Right ventricle myocardium superior (tissue), 1 donor: ENCODE measurements at places on chromosomes 16 and 17.

- DNase-seq: no peak
These were observed 1.5 kb downstream of the TPSG1 start for GRCh38 chr16:1223355-1224214.

DNA sequence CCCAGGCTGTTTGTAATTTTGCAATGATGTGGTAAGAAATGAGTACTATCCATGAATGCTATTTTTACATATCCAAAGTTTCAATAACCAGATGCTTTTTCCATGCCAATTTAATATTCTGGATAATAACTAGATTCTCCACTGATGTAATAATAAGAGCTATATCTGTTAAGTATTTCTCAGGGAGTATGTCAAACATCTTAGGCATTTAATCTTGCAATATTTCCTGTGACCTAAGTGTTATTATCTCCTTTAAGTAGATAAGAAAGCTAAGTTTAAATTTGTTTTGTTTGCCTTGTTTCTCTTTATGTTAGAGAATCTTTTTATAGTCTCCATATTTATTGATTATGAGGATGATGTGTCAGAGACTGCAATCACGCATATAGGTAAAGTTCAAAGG, 32.3 kb upstream of the HS3ST3A1 start:
- DNase-seq: no peak

- no peak for DNase-seq
These were observed 5.0 kb downstream of the SOST start for GRCh38 chr17:43753493-43754129.

- DNase-seq: no peak
These were observed 40.1 kb downstream of the MARCHF10 start for GRCh38 chr17:62767997-62768396.

DNA sequence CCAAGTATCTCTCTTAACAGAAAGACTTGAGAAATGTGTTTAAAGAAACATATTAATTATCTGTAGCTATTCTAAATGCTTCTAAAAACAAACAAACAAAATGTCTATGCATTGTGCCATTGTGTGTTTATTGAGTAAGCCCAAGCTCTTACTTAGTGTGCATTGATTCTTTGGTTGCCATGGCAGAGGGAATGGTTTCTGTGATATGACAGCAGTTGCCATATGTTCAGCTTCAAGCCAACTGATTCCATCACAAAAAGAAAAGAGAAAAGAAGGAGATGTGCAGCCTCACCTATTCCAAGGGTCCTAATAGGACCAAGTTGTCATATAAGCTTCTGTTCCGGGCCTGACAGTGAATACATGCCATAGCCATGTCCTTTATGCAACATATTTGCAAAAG, 457.5 kb downstream of the TOX3 start:
- no peak for DNase-seq
